Kidney glomerular epithelial cell (primary cell): ENCODE measurements at places on chromosomes 11 and 22.
A peak's percentile ranks its signal among the peaks of the same experiment; 100 is the strongest.

DNA sequence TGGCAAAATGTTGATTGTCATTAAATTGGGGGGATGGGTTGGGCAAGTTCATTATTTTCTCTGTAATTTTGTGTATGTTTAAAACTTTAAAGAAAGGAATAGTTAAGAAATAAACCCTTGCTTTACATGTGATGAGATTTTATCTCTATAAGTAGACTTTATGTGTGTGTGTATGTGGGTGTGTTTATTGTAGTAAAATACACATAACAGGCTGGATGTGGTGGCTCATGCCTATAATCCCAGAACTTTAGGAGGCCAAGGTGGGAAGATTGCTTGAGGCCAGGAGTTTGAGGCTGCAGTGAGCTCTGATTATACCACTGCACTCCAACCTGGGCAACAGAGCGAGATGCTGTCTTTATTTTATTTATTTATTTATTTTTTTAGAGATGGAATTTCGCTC is 83.2 kb downstream of the KIAA1671 start:
- DNase-seq: no peak

GRCh38 chr22:19963863-19964642 is 22.4 kb upstream of the TXNRD2 start:
- DNase-seq: no peak

DNA sequence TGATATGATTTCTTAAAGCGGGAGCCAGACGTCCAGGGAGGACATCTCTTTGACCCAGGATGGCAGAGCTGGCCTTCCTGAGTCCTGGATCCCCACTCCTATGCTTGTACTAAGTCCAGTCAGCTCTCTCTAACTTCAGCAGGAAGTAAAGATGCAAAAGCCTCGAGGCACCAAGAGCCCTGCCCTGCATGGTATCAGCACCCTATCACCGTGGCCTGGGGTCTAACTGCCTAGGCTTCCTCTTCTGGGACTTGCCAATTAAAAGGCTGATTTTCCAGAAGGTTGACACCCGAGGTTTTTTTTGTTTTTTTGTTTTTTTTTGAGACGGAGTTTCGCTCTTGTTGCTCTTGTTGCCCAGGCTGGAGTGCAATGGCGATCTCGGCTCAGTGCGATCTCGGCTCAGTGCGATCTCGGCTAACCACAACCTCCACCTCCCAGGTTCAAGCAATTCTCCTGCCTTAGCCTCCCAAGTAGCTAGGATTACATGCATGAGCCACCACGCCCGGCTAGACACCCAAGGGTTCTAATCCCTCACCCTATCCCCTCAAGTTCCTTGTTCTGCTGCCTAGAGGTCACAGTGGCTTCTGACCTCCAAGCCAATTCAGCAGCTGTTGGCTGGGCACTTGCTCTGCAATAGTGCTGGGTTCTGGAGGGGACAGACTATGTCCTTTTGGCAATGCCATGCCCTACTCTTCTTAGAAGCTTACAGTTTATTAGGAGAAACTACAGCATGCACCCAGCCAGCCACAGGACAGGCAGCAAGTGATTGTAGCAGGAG is 50.6 kb upstream of the FTH1 start:
- DNase-seq: no peak

- no peak for DNase-seq
Measured at GRCh38 chr11:129145276-129145675, 46.8 kb downstream of the ARHGAP32 start.

GRCh38 chr22:28023774-28024173 is 104.7 kb upstream of the PITPNB start:
- DNase-seq: no peak

- no peak for DNase-seq
Measured at GRCh38 chr11:126736682-126737572, 263.6 kb downstream of the KIRREL3 start.

GRCh38 chr22:36469094-36469710 is 12.2 kb downstream of the TXN2 start:
- DNase-seq: no peak

DNA sequence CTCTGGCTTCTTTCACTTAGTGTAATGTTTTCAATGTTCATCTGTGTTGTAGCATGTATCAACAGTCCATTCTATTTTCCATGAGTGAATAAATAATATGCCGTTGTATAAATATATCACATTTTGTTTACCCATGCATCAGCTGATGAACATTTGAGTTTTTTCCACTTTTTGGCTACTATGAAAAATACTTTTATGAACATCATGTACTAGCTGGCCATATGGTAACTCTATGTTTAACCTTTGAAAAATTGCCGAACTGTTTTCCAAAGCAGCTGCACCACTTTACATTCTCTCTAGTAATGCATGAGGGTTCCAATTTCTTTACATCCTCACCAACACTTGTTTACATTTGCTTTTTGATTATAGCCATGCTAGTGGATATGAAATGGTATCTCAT is 59.8 kb upstream of the FAR1 start:
- no peak for DNase-seq

- DNase-seq: no peak
Measured at GRCh38 chr11:92678008-92678611, 291.3 kb upstream of the MTNR1B start.

- no peak for DNase-seq
Measured at GRCh38 chr11:64658265-64658664, 64.7 kb downstream of the NRXN2 start.

DNA sequence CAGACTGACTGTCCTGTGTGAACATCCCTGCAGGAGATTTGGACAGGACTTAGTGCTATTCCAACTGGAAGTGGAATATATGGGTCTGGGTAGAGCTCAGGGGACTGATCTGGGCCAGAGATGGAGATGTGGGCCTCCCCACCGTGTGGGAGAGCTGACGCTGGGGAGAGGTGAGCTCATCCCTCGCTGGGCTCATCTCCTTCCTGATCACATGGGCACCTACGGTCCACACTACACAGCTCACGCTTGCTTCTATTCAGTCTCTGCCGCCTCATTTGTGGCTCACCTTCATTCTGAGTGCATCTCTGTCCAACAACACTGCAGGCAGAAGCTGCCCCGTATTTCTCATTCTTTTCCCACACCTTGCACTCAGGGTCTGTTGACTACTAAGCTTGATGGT is 16.6 kb upstream of the RAB1B start:
- no peak for DNase-seq

DNA sequence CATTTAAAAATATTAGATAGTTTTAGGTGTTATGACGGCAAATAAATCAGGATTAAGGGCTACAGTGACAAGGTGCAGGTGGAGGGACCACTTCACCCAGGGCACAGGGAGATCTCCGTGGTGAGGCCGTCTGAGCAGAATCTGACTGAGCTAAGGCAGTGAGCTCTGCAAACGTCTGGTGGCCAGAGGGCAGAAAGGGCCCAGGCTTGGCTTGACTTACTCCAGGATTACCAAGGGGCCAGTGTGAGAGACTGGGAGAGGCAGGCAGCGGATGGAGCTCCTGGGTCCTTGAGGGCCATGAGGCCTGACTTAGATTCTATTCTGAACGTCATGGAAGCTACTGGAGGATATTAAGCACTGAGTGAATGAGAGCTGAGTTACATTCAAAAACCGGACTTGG is 125.9 kb upstream of the B3GAT1 start:
- no peak for DNase-seq

DNA sequence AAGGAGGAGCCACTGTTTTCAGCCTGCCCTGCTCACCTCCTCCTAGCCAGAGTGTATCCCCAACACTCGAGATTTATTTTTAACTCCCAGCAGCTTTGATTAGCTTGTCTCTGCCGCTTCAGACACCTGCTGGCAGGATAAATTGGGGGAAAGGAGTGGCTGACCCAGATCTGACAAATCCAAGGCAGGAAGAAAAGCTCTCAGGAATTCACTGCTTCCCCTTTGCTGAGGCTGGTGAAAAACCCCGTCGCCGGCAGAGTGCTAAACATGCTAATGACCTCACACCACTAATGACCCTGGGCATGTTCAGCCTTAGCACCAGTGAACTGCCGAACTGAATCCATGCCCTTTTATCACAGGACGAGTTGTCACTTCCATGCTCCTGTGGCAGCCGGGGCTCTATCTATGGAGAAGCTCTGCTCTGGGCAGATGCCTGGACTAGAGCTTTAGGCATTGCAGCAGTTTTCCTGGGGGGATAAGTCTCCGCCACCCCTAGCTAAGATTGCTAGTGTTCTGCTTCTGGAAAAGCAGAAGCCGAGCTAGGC is 52.2 kb downstream of the FEZ1 start:
- no peak for DNase-seq

DNA sequence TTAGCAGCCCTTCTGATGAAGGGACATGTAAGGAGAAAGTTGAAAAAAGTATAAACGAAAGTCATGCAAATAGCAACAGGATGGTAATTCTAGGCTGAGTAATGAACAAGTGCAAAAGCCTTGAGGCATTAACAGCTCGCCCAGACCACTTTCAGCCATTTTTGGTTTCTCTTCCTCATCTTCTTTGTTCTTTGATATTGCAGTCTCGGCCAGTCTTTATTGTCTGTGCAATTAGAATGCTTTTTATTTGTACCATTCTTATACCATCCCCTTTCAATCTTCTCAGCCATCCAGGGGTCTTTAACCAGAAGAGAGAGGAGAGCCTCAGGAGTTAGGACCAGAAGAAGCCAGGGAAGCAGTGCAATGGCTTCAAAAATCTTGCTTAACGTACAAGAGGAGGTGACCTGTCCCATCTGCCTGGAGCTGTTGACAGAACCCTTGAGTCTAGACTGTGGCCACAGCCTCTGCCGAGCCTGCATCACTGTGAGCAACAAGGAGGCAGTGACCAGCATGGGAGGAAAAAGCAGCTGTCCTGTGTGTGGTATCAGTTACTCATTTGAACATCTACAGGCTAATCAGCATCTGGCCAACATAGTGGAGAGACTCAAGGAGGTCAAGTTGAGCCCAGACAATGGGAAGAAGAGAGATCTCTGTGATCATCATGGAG is 7.3 kb downstream of the TRIM34 start:
- DNase-seq: no peak

- DNase-seq: peak; percentile 47
Measured at GRCh38 chr11:120324932-120325810, at the start of gene TLCD5. TSS of gene TLCD5 (plus strand) at chr11:120325299. CDS start at chr11:120327442, 2,143 bp downstream.

DNA sequence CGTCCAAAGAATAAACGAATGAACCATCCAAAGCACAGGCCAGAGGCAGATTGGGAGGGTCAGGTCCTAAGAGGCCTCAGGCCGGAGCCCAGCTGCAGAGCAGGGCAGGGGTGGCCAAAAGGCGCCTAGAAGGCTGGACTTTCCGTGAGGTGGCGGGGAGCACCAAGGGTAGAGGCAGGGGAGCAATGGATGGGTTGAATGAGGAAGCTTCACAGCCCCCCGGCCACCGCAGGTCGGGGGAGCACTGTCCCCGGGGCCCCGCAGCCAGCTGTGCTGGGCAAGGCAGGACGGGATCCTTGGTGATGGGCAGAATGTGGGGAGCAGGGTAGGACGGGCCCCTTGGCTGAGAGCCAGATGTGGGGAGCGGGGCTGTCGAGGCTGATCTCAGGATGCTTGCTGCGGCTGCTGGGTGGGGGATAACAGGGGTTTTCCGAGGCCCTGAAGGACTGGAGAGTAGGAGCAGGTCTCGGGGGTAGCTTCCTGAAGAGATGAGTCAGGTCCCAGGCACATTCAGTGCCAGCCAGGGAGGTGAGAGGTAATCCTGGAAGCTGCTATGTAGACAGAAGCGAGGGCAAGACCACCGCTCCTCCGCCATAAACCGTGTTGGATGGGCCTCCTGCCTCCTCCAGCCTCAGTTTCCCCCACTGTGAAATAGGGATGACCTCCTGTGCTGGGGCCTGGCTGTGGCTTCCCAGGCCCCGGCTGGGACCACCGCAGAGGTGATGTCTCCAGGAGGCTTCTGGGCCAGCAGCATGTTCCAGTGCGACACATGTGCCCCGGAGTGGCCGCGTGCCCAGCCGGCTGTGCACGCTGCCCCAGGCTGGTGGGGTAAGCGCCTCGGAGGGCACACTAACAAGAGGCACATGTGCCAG is 34.6 kb upstream of the KCNQ1OT1 start:
- DNase-seq: no peak

GRCh38 chr11:96316869-96317268 is 26.1 kb downstream of the MAML2 start:
- DNase-seq: no peak

- peak; percentile 87 for DNase-seq
Measured at GRCh38 chr11:115275045-115275444, 229.2 kb downstream of the CADM1 start.

DNA sequence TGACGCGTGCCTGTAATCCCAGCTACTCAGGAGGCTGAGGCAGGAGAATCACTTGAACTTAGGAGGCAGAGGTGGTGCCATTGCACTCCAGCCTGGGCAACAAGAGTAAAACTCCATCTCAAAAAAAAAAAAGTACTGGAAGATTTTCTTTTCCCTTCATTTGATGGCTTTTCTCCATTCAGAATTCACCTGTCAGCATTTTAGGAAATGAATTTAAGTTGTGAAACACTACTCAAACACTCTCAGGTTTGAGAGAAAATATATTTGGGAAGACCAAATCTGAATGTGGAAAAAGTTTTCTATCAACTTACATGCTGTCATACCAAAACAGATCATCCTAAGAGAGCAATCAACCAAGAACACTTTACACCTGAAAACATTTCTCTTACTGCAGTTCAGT is 2.7 kb downstream of the EIF4ENIF1 start:
- DNase-seq: no peak

DNA sequence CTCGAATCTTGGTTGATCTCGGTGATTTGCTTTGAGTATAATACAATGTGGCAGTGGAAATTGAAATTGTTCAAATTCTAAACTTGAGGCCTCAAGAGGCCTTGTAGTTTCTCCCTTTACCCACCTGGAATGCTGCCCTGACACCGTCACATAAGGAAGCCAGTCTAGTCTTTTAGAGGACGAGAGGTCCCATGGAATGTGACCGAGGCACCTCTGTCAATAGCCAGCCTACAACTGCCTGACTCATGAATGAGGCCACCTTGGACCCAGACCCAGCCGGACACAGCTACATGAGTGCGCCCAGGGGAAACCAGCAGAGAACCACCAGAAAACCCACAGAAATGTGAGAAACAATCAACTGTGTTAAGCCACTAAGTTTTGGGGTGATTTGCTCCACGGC is 52.5 kb downstream of the RPL27A start:
- no peak for DNase-seq

DNA sequence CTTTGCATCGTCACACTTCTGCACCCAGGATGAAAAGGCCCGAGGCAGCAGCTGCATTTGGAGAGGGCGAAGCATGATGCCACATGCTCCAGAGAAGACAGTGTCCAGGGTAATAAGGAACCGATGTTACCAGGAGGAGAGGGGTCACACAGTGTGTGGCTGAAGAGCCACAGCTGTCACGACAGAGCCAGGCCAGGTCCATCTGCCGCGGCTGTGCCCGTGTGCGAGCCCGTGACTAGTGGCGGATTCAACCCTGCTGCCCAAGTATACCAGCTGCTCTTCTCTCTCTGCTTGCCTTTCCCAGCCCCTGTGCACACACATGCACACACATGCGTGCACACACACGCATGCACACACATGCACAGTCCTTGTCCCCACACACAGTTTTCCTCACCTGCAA is 1432.5 kb downstream of the BRD1 start:
- DNase-seq: no peak
